ENCODE measurements at places on chromosomes 7 and 10.

DNA sequence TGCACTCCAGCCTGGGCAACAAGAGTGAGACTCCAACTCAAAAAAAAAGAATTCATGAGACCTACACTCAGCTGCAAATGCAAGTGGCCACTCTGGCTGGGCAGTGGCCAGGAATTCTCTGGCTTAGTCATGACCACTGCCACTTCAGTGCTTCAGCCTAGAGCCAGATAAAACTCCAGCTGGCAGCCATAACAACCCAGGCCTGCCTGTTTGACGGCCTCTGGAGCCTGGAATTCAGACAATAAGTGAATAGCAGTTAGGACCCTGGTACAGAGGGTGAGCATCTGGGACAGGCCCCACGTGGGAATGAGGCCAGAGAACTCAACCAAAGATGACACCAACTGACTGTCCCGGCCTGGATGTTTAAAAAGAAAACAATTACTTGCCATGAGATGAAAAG is 18.9 kb downstream of the RCC1L start:
- no peak for DNase-seq

- no peak for DNase-seq
These were observed 201.8 kb downstream of the NSUN6 start for GRCh38 chr10:18449611-18450026.

- DNase-seq = no peak
These were observed 63.2 kb downstream of the EBF3 start for GRCh38 chr10:129900825-129901224.

GRCh38 chr10:20004087-20004523 is 187.9 kb downstream of the PLXDC2 start:
- DNase-seq = no peak

- no peak for DNase-seq
These were observed 97.8 kb upstream of the CAV2 start for GRCh38 chr7:116401711-116402110.

- no peak for DNase-seq
These were observed 101.4 kb upstream of the FAM133B start for GRCh38 chr7:92691578-92691977.

DNA sequence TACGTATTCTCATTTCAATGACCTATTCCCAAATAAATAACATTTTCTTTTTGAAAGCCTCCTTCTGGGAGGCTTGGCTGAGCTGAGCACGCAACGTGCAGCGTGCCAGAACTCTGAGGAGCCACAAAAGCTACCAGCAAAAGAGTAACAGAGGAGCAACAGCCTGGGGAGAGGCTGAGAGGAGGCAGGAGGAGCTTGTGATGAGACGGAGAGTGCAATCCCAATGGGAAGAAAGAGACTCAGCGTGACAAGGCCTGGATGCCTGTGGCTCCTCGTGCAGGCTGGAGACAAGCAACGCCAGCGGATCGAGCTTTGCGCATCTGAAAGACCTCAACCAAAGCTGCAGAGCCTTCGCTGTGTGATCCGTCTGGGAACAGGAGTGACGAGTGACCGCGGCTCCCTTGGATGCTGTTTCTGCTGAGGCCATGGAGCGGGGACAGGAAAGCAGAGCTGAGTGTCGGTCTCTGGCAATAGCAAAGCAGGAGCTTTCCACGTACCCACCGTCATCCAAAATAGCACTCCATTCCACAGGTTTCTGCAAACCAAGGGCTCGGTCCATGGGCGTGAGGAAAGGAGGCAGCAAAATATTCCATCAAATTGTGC is 171.7 kb upstream of the PFKP start:
- DNase-seq = no peak

- DNase-seq = no peak
These were observed 356.1 kb downstream of the ELMO1 start for GRCh38 chr7:37092548-37092947.

- no peak for DNase-seq
These were observed 178.9 kb downstream of the ADK start for GRCh38 chr10:74329873-74330272.

DNA sequence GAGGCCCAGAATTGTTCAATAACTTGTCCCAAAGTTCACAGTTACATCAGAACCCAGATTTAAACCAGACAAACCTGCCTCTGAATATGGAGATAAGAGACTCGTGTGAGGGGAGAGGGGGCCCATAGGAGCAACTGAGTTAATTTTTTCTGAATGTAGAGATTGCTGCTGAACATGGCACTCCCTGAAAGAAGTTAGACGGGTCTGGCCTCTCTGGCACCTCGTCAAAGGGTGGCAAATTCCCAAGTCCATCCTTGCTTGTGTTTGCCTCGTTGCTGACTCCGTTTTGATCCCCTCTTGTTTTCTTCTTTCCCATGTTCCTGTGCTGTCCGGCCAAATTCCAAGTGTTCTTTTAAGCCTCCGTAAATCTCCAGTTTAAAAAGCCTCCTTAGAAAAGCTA is 35.2 kb upstream of the YAE1 start:
- no peak for DNase-seq

DNA sequence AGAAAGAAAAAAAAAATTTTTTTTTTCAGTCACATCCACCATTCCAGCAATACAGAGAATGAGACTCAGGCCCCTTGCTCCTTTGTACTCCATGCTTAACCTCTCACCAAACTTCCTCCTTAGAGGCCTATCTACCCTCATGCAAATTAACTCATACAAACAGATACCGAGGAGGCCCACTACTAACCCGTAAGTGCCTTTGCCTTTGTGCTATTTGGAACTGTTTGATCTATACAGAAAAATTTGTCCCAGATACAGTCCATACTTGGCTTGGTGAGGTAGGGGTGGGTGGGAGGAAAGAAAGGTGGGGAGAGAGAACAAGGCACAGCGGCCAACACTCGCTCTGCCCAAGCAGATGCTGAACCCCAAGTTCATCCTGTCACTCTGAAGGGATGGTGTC is 87.8 kb upstream of the DUSP5 start:
- no peak for DNase-seq

DNA sequence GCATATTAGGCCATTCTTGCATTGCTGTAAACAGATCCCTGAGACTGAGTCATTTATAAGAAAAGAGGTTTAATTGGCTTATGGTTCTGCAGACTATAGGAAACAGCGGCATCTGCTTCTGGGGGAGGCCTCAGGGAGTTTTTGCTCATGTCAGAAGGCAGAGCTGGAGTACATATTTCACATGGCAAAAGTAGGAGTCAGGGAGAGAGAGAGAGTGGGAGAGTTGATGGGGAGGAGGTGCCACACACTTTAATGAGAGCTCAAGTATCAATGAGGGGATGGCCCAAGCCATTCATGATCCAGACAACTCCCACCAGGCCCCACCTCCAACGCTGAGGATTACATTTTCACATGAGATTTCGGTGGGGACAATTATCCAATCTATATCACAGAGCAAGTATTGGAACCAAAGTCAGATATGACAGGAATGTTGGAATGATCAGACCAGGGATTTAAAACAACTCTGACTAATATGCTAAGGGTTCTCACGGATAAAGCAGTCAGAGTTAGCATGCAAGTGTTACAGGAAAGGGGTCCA is 795.3 kb upstream of the CELF2 start:
- DNase-seq = no peak

DNA sequence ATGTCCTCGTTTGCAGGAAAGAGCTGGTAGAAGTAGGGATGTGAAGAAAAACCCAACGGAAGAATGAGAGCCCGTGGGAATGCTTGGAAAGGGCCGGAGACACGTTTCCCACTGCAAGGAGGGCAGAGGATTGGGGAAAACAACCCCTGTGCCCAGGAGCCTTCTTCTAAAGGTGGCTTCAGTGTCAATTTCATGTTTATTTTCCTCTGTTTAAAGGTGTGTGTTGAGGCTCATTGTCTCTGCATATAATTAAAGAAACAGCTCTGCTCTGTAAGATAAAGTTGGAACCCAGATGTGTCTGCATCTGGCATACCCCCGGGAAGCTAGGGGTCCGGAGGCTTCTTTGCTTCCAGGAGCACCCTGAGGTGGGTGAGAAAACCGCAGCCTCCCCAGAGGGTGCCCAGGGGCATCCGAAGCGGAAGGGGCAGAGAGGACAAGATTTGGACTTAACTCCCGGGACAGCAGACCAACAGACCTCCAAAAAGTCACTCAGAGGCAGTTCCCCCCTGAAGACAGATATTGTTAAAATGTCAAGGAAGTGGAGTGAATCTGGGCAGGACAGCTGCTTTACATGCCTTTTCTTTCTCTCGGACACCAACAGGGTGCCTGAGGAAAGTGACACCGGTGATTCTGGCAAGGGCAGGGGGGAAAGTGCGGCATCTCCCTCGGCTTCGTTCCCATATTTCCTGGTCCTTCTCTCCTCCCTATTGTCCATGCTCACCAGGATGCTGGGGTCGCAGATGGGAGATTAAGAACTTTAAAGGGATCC is 8.6 kb upstream of the GATA3 start:
- no peak for DNase-seq

- no peak for DNase-seq
These were observed 65.6 kb downstream of the POM121L12 start for GRCh38 chr7:53101026-53101425.

GRCh38 chr7:24894429-24895221 is 85.4 kb downstream of the OSBPL3 start:
- no peak for DNase-seq

- DNase-seq = no peak
These were observed 58.1 kb upstream of the AQP1 start for GRCh38 chr7:30853576-30853975.

GRCh38 chr10:13514296-13514695 is 14.5 kb downstream of the BEND7 start:
- no peak for DNase-seq

- no peak for DNase-seq
These were observed 143.4 kb upstream of the PCGF5 start for GRCh38 chr10:91076991-91077548.

GRCh38 chr7:37128327-37129034 is 320.2 kb downstream of the ELMO1 start:
- DNase-seq = no peak

DNA sequence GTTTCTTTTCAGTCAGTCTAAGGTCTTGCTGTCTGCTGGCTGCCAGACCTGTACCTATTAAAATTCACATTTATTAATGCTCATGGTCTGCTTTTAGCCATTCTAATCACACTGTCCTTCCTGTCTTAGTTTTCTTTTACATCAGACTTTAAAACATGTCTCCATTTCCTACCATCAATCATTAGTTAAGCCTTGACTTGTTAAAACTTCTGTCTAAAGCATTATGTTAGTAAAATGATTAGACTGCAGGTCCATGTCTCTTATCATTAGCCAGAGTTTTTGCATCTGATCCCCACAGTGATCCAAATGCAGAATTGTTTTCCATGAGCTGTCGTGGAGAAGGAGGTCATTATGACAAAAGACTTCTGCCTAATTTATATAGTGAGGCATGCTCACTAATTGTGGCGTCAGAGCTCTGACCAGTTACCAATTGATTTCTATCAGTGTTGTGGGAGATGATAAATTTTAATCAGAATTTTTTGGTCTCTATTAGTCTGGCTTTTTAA is 226.5 kb downstream of the DKK1 start:
- no peak for DNase-seq

- DNase-seq = no peak
These were observed 1.4 kb downstream of the IDE start for GRCh38 chr10:92572362-92573090.

- peak; percentile 68 for DNase-seq
These were observed 136.1 kb downstream of the ICA1 start for GRCh38 chr7:8125680-8126444.

- DNase-seq = no peak
These were observed 166.2 kb upstream of the YAE1 start for GRCh38 chr7:39399986-39400385.

DNA sequence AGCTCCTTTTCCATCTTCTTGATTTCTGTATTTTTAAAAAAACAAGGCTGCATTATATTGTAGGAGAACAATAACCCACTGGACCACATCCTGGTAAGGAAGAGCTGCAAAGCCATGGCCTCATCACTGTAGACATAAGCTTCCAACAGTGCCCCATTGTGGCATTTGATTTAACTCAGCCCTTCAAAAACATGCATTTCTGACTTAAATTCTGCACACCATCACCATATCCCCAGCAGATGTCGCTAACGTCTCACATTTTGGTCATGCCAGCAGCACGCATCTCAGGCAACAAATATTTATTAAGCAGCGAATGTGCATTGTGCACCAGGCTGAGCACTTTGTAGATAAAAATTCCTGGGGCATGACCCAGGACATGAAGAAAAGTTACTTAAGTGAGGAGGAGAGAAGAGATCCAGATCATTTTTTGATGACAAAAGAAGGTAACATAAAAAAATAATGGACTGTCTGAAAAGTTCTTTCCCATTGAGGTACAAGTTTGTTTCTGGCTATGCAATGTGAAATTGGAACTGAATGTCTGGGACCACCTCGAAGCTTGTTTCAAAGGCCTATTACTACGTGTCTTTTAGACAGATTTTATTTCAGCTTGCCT is 164.6 kb upstream of the CDCA7L start:
- DNase-seq = peak; percentile 38

DNA sequence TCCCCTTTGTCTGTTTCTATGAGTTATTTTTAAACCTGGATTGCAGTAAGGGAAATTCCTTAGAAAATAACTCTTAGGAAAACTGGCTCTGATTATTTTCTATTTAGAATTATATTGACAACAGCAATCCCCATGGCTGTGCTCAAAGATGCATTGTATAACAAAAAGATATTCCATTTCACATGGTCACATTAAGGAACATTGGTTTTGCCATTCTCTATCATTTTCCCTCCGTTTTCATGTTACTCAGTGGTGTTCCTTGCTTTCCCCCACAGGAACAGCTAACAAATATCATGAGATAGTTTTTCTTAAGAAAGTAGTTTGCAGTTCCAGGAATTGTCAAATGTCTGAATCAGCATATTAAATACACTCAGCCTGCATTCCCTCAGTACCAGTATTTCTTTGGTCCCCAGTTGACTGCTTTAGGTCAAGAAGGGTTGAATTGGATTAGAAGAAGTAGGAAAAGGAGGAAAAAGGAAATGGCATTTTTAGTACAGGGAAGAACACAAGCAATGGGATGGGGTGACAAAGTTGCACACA is 436.7 kb downstream of the TNS3 start:
- DNase-seq = no peak

- no peak for DNase-seq
These were observed 1.3 kb downstream of the UBE2H start for GRCh38 chr7:129951226-129952085.

DNA sequence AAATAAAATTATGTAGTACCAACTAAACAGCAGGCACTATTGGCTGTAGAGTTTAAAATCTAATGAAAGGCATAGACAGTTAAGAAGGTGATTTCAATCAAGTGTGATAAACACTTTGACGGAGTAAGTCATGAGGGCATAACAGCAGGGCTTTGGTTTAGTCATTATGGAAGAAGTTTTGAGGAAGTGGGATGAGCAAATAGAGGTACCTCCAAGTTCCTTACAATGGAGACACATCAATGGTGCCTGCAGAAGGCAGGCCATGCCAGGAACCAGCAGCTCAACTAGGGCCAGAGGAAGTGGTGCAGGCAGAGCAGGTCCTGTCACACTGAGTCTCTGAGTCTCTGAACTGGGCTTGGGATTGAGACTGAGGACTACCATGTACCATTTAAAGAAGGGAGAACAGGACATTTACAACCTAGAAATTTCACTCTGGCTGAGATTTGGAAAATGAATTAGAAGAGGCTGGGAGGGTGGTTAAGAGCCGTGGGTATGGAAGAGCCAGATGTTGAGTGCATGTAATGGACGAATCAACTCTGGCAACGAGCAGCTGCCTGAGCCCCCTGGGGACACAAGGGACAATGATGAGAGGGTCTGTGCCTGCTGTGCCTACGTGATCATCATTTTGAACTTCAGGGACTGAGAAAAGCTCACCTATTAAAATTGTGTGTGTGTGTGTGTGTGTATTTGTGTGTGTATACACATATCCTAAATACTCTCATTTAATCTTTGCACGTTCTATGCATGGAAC is 208.7 kb upstream of the POM121L12 start:
- no peak for DNase-seq
